T-helper 17 cell (primary cell): ENCODE measurements at places on chromosomes 12 and 14. TPM values are rescaled to one million over a fixed set of nuclear protein-coding genes. Genes with fewer than 3 reads are reported as not detected.

DNA sequence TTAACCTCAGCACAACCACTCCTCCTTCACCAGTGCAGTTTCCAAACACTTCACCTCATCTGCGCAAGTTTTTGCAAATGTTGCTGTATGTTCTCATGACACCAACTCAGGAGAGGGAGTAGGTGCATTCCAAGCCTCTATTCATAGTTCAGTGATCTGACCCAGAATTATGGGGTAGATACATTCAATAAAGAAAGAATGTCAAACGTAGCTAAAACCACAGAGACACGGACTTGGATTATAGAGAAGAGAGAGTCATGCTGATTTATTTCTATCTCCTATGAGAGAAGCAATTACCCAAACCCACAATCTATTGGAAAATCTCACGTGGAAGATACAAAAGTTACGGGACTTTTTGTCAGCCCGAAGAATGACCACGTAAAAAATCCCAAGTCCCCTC is 1006.0 kb upstream of the TMEM132C start:
- DNase-seq: no peak

DNA sequence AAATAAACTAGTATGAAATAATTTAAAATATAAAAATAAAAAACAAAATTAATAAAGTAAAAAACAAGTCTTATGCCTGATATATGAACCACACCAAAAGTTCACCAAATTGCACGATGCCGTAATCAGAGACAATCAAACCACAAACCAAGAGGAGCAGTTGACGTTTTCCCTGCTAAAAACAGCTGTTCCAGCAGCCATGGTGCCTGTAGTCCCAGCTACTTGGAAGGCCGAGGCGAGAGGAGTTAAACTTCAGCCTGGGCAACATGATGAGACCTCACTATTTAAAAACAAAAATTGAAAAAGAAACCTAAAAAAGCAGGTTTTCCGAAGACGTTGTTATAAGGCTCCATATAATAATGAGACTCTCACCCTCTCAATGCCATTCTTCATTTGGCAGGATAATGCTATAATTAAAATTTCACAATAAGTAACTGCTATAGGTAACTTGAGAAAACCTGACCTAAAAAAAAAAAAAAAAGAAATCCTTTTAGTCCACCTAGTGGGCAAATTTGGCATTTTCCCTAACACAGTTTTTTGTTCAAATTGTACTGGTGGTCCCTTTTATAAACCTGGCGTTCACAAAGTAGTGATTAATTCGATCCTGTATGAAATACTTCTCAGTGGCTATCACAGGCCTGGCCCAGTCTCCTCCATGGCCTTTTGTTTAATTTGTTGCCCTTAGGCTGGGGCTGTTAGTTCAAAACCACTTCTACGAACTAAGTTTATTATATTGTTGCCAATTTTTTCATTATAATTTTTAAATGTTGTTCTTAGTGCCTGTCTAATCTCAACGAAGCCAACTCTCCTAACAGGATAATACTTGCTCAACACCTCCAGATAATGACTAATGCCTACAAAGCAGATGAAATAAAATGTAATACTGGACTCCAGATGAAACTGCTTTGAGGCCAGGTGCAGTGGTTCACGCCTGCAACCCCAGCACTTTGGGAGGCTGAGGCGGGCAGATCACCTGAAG is 62.1 kb downstream of the TNFAIP2 start:
- no peak for DNase-seq

DNA sequence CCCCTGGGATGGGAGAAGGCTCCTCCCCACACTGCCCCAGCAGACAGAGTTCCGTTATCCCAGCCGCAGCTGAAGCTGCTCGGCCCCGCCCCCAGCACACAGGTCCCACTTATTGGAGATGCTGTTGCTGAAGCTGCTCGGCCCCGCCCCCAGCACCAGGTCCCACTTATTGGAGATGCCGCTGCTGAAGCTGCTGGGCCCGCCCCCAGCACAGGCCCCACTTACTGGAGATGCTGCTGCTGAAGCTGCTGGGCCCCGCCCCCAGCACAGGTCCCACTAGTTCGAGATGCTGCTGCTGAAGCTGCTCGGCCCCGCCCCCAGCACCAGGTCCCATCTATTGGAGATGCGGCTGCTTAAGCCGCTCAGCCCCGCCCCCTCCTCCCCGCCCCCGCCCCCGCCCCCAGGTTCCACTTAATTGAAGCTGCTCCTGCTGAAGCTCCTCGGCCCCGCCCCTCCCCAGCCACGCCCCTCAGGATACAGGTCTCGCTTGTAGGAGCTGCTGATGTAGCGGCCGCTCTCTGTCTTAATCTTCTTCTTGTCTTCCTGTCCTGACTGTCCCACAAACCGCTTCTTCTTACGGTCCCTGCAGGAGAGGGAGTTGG is 12.0 kb downstream of the CFAP73 start:
- no peak for DNase-seq

DNA sequence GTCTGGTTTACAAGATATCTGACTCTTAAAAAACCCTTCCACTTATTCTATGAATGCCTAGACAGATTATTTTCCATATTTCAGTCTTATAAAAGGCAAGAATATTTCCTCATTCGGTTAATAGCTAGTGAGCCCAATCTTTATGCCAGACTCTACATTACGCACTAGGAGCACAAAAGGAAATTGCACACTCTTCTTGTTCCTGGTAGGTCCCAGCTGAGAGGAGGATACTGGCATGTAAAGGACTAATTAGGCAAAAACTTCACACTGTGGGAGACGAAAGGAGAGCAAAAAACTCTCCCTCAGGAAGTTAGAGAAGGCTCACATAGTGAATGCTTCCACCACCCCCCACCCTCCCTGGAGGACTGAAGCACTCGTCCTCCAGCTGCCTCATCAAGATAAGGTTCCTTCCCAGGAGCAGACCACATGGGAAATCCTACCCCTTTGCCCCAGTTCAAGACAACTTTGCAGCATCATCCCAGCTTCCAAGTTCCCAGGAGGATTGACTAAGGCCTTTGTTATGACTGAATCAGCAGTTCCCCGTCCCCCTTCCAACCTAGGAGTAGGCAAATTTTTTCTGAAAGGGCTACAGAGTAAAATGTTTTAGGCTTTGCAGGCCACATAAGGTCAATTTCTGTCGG is 14.5 kb downstream of the CAPZA3 start:
- DNase-seq: no peak

The IRAK3 gene
- total RNA-seq: 1.5 TPM
